ENCODE measurements at places on chromosomes 16 and 17. TPM values are rescaled to one million over a fixed set of nuclear protein-coding genes. Genes with fewer than 3 reads are reported as not detected.

DNA sequence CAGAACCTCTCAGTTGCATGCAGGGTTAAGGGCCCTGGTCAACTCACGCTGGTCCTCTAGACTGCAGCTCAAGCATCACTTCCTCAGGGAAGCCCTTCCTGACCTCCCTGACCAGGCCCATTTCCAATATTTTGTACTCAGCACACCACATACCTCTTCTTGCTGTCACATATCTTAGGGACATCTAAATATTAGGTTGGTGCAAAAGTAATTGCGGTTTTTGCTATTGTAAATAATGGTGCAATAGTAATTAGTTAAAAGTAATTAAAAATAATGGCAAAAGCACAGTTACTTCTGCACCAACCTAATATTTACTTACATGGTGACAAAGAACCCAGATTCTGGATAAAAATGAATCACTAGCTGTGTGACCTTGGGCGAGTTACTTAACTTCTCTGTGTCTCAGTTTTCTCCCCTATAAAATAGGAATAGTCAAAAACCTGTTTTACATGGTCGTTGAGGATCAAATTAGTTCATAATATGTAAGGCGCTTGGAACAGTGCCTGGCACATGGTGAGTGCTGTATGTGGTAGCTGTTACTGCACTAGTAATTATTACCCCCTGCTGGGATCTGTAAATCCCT lies 177.4 kb downstream of the PRKCB start:
- no peak overlapping the region for H3K4me3 ChIP-seq
- DNase-seq = no peak
- H3K36me3 ChIP-seq = no peaks in the 10 kb centered on the region
- H3K4me1 ChIP-seq = no peaks in the 10 kb centered on the region

GRCh38 chr17:7234083-7234951 lies at the start of gene DVL2:
DVL2 (minus strand) TSS chr17:7234517; CDS start chr17:7234262, 255 bp downstream.
- H3K4me1 ChIP-seq = peaks cover 5% of the 10 kb centered on the region
- peak within 1 kb of the TSS; percentile 92 for H3K27ac ChIP-seq
- H3K36me3 ChIP-seq = peaks cover 36% of the 10 kb centered on the region

DNA sequence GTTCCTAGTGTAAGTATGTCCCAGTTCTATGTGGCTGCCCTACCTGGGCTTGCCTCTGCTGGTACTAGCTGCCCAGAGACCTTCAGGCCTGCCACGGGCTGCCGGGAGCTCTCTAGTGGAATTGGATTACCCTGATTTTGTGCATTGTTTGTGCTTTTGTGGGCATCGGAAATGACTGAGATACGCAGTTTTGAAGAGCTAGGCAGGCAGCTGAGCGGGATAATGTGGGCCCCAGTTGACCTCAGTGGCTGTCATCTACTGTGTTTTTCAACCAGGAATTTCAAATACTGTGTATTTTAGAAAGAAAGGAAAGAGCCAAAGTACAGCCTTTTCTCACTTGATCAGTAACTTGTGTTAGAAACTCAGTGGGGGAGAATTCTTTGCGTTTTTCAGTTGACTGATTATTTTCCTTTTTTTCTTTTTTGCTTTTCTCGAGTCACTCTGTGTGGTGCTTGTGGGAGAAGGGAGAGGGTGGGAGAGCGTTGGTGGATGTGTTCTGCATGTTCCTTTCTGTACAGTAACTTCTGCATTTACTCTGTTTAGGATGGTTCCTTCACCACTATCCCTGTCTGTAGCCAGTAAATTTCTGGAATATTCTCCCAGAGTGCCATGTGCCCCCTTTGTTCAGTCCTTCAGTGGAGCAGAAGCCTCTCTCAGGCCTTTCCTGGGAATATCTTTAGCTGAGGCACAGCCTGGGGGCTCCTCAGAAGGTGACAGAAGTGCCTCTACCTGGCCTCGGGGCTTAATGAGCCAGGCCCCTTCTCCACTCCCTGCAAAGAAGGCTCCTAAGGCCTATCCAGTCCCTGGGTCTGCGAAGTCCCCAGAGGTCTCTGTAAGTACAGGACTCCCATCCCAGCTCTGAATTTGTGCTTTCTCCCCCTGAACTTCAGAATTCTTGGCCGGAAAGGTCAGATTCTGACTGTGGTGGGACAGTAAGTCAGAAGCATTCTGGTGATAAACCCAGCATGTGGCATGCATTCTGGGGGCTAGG lies 15.0 kb upstream of the SLC12A3 start:
- peak; percentile 38 for DNase-seq
- H3K27me3 ChIP-seq = no peaks in the 10 kb centered on the region
- no peaks in the 10 kb centered on the region for H3K36me3 ChIP-seq
- peak overlapping the region; percentile 80 for H3K27ac ChIP-seq
- H3K4me3 ChIP-seq = no peak overlapping the region

- DNase-seq = peak; percentile 54
- peaks cover 41% of the 10 kb centered on the region for H3K4me1 ChIP-seq
- H3K36me3 ChIP-seq = peaks cover 62% of the 10 kb centered on the region
- no peak overlapping the region for H3K4me3 ChIP-seq
Observed at GRCh38 chr17:1005361-1005946, 8.5 kb downstream of the TIMM22 start.

DNA sequence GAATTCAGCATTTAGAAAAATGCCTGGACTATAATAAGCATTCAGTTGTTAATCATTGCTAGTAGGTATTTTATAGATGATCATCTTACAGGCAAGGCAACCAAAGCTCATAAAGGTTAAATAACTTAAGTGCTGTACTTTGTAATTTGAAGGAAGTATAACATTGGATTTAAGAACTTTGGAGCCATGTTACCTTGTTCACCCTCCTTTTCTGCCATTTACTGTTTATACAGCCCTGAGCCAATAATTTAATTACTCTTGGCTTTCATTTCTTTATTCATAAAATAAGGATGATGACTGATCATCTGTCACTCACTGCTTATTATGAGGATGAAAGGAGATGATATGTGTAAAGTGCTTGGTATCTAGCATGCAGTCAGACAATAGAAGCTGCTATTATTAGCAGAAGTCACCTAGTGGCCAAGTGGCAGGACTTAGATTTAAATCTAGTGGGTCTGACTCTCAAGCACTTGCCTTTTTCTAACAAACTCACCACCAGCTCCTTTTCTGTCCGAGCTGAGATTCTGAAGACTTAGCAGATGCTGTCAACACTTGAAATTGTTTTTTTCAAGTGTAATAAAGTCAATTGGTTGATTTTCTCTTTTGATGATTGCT lies 18.3 kb upstream of the DDX52 start:
- H3K27ac ChIP-seq = no peak overlapping the region
- H3K36me3 ChIP-seq = no peaks in the 10 kb centered on the region
- no peak overlapping the region for H3K4me3 ChIP-seq
- no peak for DNase-seq
- H3K27me3 ChIP-seq = no peaks in the 10 kb centered on the region
- H3K4me1 ChIP-seq = no peaks in the 10 kb centered on the region

DNA sequence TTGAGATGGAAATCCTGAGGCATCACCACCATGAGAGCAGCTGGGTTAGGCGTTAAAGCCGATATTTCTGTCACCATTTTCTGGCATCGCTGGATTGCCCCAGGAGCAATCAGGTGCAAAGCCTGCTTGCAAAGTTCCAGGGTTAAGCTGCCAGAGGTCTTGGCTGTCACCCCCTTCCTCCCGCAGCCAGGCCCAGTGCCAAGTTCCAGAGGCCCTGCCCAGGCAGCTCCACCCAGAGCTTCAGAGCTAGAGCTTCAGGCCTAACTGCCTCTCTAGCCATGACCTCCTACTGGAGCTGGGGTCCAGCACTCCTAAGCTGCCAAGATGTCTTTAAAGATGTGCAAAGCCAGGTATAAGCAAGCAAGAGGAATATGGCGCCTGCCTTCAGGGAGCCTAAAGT lies 8.8 kb upstream of the TMEM238L start:
- no peaks in the 10 kb centered on the region for H3K27me3 ChIP-seq
- DNase-seq = no peak
- H3K36me3 ChIP-seq = no peaks in the 10 kb centered on the region
- H3K4me3 ChIP-seq = no peak overlapping the region
- no peaks in the 10 kb centered on the region for H3K4me1 ChIP-seq
- H3K27ac ChIP-seq = no peak overlapping the region

DNA sequence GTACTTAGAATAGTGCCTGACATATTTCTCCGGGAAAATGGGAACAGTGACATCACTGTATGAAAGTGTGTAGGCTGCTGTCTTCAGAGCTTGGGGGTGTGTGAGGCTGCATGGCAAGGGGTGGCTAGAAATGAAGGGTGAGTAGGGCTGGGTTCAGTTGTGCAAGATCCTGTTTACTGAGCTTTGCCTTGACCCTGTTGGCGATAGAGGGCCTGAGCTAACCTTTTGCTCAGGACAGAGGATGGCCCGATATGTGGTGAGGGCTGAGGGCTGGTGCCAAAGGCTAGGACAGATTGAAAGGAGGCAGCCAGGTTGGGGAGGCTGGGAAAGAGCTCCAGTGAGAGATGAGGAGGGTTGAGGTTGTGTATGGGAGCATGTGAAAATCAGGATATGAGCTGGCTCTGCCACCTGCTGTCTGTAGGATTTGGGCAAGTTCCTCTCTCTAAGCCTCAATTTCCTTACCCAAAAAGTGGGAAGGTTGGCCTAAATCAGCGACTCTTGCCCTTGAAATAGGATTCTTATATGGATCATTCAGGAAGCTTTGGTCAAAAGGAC lies 6.0 kb upstream of the CCL1 start:
- H3K4me1 ChIP-seq = no peaks in the 10 kb centered on the region
- no peak overlapping the region for H3K27ac ChIP-seq
- DNase-seq = no peak
- peaks cover 22% of the 10 kb centered on the region for H3K27me3 ChIP-seq

DNA sequence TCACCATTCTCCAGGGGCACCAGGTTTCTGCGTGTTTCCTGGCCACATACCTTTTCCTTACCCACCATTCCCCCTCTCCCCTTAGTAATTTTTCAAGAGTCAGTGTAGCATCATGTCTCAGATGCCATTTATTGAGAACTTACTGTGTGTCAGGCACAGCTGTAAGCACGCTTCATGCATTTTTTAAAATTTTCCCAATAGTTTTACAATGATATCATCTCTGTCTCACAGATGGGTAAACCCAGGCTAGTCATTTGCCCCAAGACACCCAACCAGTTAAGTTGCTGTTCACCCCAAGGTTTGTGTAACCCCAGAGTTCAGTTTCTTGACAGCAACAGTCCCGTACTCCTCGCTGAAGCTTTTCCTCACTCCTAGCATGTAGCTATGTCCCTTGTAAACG lies 56.4 kb upstream of the IRX3 start:
- no peak overlapping the region for H3K4me3 ChIP-seq
- H3K36me3 ChIP-seq = no peaks in the 10 kb centered on the region
- no peak for DNase-seq

GRCh38 chr17:2786176-2786881 lies 9.9 kb upstream of the RAP1GAP2 start:
- H3K4me1 ChIP-seq = no peaks in the 10 kb centered on the region
- no peak overlapping the region for H3K4me3 ChIP-seq
- H3K27me3 ChIP-seq = peaks cover 3% of the 10 kb centered on the region
- peak; percentile 69 for DNase-seq

GRCh38 chr16:89570342-89570923 lies 5.1 kb upstream of the CPNE7 start:
- no peak overlapping the region for H3K27ac ChIP-seq
- DNase-seq = no peak
- H3K4me3 ChIP-seq = no peak overlapping the region
- H3K4me1 ChIP-seq = peaks cover 23% of the 10 kb centered on the region
- peaks cover 4% of the 10 kb centered on the region for H3K27me3 ChIP-seq

DNA sequence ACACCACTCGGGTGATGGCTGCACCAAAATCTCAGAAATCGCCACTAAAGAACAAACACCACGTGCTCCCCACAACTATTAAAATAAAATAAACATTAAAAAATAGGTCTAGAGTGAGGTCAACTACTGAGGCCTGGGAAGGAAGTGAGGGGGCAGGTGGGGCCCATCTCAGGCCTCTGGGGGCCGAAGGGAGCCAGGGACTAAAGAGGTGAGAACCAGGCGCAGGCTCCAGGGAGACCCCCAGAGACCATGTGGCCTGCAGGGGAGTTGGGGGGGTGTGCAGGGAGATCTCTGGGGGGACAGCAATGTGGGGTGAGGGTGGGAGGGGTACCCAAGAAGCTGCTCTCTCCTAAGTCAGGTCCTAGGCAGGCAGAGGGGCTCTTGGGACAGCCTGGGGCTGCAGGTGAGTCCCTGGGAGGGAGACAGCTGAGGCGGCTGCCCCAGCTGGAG lies 111.3 kb upstream of the SMURF2 start:
- H3K4me3 ChIP-seq = no peak overlapping the region
- no peaks in the 10 kb centered on the region for H3K27me3 ChIP-seq
- no peak overlapping the region for H3K27ac ChIP-seq

- no peaks in the 10 kb centered on the region for H3K4me1 ChIP-seq
- DNase-seq = no peak
- H3K4me3 ChIP-seq = no peak within 1 kb of the TSS
Observed at GRCh38 chr16:29745853-29746345, at the start of gene C16orf54. C16orf54 (minus strand) TSS chr16:29745990; CDS start chr16:29744951, 1,039 bp downstream.

GRCh38 chr17:51734462-51734861 lies 424.1 kb downstream of the CA10 start:
- no peaks in the 10 kb centered on the region for H3K27me3 ChIP-seq
- no peak for DNase-seq
- no peaks in the 10 kb centered on the region for H3K36me3 ChIP-seq
- H3K4me1 ChIP-seq = no peaks in the 10 kb centered on the region
- no peak overlapping the region for H3K4me3 ChIP-seq

DNA sequence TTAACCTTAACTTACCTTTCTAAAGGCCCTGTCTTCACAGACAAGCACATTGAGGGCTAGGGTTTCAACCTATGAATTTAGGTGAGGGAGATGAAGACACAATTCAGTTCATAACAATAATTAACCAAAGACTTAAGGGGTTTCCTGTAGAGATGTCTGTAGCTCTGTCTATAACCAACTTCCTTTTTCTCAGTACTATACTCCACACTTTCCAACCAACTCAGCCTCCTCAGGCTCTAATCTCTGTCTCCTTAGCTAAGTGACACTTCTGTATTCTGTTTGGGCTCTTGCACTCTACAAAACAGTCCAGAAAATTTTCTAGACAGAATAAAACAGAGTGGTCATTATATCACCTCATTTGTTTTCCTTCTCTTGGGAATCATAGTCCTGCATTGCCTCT lies 25.8 kb downstream of the CAPNS2 start:
- H3K27me3 ChIP-seq = no peaks in the 10 kb centered on the region
- H3K4me3 ChIP-seq = no peak overlapping the region
- DNase-seq = no peak
- no peaks in the 10 kb centered on the region for H3K4me1 ChIP-seq
- no peaks in the 10 kb centered on the region for H3K36me3 ChIP-seq

- peak overlapping the region; percentile 56 for H3K27ac ChIP-seq
- peaks cover 7% of the 10 kb centered on the region for H3K4me1 ChIP-seq
- peaks cover 15% of the 10 kb centered on the region for H3K36me3 ChIP-seq
- no peak for DNase-seq
- H3K4me3 ChIP-seq = no peak overlapping the region
- no peaks in the 10 kb centered on the region for H3K27me3 ChIP-seq
Observed at GRCh38 chr16:2915196-2915929, 3.6 kb downstream of the FLYWCH1 start.

- no peaks in the 10 kb centered on the region for H3K36me3 ChIP-seq
- no peak for DNase-seq
- H3K27ac ChIP-seq = no peak overlapping the region
- H3K4me3 ChIP-seq = no peak overlapping the region
- no peaks in the 10 kb centered on the region for H3K4me1 ChIP-seq
Observed at GRCh38 chr16:50567651-50568050, 19.5 kb downstream of the NKD1 start.

GRCh38 chr16:84724606-84725309 lies 25.0 kb downstream of the USP10 start:
- H3K27me3 ChIP-seq = no peaks in the 10 kb centered on the region
- peaks cover 14% of the 10 kb centered on the region for H3K4me1 ChIP-seq
- no peaks in the 10 kb centered on the region for H3K36me3 ChIP-seq
- no peak overlapping the region for H3K4me3 ChIP-seq
- DNase-seq = peak; percentile 44
- peak overlapping the region; percentile 27 for H3K27ac ChIP-seq

TSPAN10 gene
- 5.3 TPM for polyA plus RNA-seq

IRX6 gene
- not detected for polyA plus RNA-seq

SLC5A11 gene
- polyA plus RNA-seq = not detected

ASPHD1 gene
- 14.5 TPM for polyA plus RNA-seq

PCTP gene
- 10.5 TPM for polyA plus RNA-seq

BICDL2 gene
- polyA plus RNA-seq = 0.19 TPM

All from IMR-90 (cell line).